ENCODE measurements at places on chromosomes 1 and 21.

GRCh38 chr1:107963008-107963407 lies 2.0 kb downstream of the VAV3 start:
- no peak for DNase-seq

GRCh38 chr1:233082778-233083550 lies 132.6 kb downstream of the NTPCR start:
- no peak for DNase-seq

DNA sequence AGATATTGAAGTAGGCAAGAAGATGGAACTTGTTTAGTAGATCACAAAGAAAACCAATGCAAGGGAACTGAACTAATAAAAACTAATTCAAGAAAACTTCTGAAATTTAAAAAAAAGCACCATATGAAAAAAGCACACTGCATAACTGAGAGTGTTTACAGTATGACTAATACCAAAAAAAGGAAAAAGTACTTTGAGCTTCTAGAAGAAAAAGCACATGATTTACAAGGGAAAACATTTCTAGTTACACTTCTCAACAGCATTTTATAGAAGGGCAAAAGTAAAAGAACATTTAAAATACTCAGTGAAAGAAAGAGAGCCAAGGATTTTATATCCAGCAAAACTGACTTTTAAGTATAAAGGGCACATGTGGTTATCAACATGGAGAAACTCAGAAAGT lies 233.6 kb downstream of the RPS6KC1 start:
- no peak for DNase-seq

- no peak for DNase-seq
Observed at GRCh38 chr1:87219626-87220025, 109.1 kb upstream of the LMO4 start.

- peak; percentile 80 for DNase-seq
Observed at GRCh38 chr1:240611619-240612480, at the start of gene GREM2. Gene GREM2 (minus strand): TSS chr1:240612155. CDS start chr1:240493475, 118,680 bp downstream.

DNA sequence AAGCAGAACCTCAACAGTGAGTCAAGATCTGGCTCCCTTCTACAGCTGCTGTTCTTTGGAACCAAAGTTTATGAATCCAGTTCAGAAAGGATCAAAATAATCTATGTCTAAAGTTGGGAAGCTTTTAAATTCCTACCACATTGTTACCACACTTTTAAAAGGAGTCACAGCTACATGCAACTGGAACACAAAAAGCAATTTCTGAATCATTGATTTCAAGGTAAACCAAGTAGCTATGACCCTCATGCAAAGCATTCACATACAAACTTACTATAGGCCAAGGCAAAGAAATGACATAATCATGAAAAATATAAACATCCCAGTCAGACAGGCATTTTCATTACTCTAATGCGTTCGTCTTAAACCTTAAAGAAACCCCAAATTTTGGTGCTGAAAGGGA lies 3.5 kb downstream of the SIPA1L2 start:
- no peak for DNase-seq

DNA sequence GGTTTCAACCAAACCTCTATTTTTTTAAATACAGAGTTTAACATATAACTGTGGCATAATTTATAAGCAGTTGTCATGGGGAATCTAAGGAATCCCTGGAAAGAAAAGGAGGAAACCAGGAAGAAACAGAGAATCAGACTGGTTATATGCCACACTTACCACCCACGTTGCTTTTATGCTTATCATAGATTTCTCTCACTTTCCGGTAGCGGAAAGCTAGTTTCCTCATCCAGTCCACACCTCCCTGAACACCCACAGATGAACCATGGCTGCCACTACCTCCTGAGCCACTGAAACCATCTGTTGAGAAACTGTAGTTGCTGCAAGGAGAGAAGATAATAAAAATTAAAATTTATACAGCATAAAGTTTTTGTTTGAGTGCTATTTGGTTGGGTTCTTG lies 33.5 kb downstream of the XKR8 start:
- DNase-seq = no peak

DNA sequence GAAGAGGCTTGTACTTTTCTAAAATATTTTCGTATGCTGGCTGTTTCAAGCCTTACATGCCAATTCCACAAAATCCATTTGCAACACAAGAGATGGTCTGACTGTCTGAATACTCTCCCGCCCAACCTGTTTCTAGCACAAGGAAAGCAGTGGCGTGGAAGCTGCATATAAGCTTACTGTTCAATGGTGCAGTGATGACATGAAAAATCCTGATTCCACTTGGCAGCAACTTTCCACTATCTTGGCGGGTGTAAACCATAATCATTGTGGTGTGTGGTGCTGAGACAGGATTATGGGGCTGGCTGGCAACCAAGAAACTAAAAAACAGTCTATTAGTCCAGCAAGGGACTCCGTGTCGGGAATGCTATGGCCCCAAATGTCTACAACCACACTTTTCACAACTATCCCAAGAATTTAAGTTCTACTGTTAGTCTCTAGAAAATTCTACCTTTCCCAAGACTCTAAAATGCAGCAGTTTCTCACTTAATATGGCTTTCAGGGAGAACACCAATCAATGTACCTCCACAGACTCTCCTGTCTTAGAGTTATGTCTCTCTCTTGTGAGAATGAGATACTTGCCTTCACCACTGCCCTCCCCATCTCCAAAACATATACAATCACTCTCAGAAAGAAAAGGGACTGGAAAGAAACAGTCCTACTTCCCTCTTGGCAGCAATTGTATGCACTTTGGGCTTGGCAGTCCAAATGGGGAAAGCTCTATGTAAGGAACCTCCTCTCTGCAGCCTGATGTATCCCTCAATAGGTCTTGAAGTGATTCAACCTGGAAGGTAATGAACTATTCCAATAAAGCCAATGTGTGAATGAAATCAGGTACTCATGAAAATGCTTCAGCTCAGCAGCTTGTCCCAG lies 9.5 kb downstream of the COLGALT2 start:
- DNase-seq = no peak

DNA sequence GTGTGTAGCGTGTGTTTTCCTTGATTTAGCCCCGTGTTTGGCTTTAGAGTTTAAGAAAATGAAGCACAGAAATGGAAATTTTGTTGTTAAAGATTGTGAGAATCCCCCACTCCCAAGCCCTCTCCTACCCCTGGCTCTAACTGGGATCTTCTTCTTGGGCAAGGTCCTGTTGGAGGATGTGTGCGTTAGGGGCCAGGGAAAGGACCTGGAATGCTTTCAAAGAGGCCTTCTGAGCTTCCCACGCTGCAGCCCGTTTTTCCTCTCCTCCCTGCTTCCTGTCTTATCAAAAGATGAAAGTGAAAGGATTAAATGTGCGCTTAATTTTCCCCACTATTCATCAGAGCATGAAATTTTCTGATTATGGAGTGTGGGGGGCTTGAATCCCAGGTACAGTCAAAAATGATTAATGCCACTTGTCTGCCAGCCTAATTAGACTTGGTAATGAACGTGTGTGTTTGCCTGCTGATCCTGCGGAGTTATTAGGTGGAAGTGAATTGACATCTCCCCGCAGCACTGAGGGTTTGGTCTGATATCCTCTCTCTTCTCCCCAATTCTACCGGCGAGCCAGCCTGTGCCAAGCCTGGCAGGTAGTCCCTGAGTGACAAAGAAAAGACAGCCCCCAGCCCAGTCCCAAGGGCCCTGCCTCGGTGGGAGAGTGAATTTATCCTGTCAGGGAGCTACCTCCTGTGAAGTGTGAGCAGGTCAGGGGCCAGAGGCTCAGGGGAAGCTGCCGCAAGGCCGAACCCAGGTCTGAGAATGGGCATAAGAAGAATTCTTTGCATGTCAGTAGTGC lies 4.9 kb downstream of the RASSF5 start:
- no peak for DNase-seq

GRCh38 chr1:170461291-170461747 lies 70.6 kb upstream of the GORAB start:
- DNase-seq = no peak

GRCh38 chr1:200376528-200376927 lies 33.3 kb downstream of the ZNF281 start:
- no peak for DNase-seq

- DNase-seq = peak; percentile 39
Observed at GRCh38 chr21:41045534-41046268, 122.3 kb upstream of the BACE2 start.

Data from ELF-1 (cell line).